ENCODE measurements at places on chromosomes 6 and 20. TPM values are rescaled to one million over a fixed set of nuclear protein-coding genes. Genes with fewer than 3 reads are reported as not detected.

GRCh38 chr20:33229843-33230242 lies 6.0 kb upstream of the BPIFA1 start:
- peak; percentile 12 for DNase-seq

GRCh38 chr6:42012501-42013133 lies 37.7 kb upstream of the TAF8 start:
- DNase-seq: no peak

DNA sequence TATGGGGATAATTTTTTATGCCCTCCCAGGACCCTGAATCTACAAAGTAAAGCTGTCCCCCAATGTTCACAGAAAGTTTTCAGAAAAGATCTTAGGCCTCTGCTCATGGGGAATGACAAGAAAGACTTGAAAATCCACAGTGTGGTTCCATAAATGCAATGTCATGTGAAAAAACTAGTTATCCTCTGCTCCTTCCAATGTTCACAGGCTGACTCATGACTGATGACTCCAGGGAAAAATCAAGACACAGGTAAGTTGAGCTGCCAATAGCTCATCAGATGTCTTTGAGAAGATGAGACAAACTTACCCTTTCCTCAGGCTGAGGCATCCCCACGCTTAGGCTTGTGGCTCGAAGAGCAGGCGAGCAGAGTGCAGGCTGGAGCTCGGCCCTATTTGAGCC lies 14.8 kb upstream of the BCLAF1 start:
- no peak for DNase-seq

DNA sequence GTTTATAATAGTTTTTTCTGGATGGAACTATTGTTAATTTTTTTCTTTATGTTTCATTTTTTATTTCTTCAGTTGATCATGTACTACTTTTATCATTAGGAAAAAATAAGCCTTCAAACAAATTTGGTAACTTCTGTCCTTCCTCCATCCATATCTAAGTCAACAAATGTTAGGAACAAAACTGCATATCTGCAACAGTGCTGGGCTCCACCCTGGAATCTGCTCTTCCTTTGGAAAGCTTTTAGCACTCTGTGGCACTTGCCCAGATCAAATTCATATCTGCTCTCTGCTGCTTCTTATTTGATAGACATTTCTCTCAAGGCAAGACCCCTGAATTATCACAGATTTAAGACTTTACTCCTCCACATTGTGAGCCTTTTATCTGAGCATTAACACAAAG lies 24.3 kb upstream of the GPR63 start:
- no peak for DNase-seq

DNA sequence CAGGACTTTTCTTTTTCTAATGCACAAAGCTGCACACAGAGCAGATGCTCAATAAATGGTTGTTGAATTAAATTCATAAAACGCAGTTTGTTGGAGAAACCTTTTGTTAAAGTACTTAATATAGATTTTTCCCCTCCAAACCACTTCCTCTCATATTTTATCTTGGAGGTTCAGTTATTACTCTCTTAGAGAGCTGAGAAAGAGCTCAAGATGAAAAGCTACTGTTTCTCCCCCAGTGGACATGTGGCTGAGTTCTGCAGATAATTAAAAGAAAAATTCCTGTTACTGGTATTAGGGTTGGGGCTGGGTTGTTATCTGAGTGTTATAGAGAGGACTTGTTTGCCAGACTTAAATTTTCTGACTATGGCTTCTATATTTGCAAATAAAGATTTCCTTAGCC lies 294.0 kb downstream of the TBC1D7 start:
- DNase-seq: no peak

DNA sequence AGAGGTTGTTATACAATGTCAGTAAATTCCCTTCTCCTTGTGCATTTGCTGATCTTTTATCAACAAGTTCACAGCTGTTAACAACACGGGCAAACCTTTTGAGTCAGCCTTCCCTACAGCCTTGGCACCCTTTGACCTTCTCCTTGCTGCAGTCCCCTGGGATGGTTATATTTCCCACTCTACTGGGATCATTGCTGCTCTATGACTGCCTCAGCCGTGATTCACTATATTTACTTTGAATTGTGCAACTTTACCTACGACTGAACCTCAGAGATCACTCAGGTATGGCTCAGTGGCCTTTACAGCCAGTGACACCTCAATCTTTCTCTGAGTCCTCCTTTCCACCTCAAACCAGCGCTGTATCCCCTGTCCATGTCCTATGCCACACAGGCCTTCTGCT lies 1293.3 kb downstream of the EPHA7 start:
- no peak for DNase-seq

The SPTLC3 gene
- 0.15 TPM for total RNA-seq

DNA sequence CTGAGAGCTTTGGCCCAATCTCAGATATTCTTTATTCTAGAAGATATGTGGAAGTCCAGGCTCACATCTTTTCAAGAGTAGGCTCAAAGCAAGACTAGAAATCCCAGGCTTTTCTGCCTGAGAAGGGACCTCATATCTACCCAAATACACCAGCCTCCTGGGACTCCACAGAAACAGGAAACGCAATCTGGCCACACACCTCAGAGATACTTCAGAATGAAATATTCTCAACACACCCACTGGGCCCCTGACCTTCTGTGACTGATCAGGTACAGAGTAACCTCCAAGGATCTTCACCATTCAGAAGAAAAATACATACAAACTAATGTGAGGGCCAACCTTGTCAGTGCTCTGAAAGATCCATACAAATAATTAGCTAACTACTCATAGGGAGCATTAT lies 183.2 kb downstream of the HIVEP2 start:
- DNase-seq: no peak

- peak; percentile 87 for DNase-seq
These were observed at the start of gene ZBTB12 for GRCh38 chr6:31901953-31902643. Gene ZBTB12 (minus strand): TSS chr6:31902086. CDS start chr6:31901305, 781 bp downstream.

DNA sequence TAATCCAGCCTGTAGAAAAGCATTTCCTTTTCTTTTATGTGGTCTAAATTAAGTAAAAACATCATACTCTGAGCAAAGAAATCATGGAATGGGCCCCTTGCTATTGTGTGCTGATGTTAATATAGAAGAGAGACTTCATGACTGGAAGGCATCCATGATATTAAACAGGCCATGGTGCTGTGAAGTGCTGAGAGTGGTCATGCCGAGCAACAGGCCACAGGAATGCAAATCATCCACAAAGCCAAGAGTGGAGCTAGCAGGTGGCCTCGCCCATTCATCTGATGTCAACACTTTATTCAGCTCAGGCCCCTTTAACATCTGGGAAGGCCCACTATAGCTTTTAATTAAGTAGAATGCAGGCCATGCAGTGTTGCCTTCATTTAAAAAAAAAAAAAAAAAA lies 115.2 kb upstream of the HMGCLL1 start:
- DNase-seq: no peak

- DNase-seq: no peak
These were observed 190.3 kb upstream of the TAB2 start for GRCh38 chr6:149127212-149127611.

- no peak for DNase-seq
These were observed 12.5 kb upstream of the R3HDML start for GRCh38 chr20:44324343-44324742.

The TENT5A gene
- 0.72 TPM for total RNA-seq

- no peak for DNase-seq
These were observed 157.3 kb upstream of the STMND1 start for GRCh38 chr6:16944596-16944995.

The SMAP1 gene
- total RNA-seq: 15.8 TPM

DNA sequence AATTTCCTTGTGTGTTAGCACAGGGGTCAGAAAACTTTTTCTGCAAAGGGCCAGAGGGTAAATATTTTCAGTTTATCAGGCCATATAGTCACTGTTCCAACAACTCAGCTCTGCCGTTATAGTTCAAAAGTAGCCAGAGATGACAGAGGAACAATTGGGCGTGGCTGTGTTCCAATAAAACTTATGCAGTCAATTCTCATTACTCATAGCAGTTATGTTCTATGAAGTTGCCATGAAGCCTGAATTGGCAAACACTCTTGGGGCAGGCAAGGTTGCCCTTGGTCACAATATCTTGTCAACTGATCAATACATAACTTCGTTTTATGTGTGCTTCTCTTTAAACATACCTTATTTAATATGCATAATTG lies 304.2 kb downstream of the TFAP2C start:
- DNase-seq: no peak

- no peak for DNase-seq
These were observed 10.4 kb upstream of the NTSR1 start for GRCh38 chr20:62698231-62698630.

- no peak for DNase-seq
These were observed 43.5 kb downstream of the PANK2 start for GRCh38 chr20:3932681-3933080.

DNA sequence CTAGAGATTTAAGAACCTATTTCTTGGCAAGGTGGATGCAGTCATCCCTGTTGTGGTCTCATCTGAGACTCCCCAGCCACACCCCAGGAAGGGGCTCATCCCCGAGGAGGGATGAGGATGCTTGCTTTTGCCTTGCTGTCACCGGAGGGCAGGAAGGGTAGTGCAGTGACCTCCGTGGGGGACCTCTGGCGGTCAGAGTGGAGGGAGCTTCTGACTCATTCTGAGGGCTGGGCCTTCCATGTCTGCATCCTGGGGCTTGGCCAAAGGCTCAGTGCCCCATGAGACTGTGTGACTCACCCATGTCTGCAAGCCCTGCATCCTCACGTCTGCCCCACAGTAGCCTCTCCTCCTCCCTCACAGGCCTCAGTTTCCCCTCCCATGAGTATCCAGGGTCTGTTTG lies 38.7 kb downstream of the UQCC2 start:
- DNase-seq: no peak

GRCh38 chr6:7910298-7910653 lies 312 bp downstream of the TXNDC5 start:
- peak; percentile 30 for DNase-seq

The GABRR2 gene
- not detected for total RNA-seq

GRCh38 chr20:36368869-36369268 lies 62.7 kb downstream of the DLGAP4 start:
- no peak for DNase-seq

The PPIL4 gene
- 25.8 TPM for total RNA-seq

The SLC16A10 gene
- 8.1 TPM for total RNA-seq

- DNase-seq: no peak
These were observed 122.2 kb downstream of the COL19A1 start for GRCh38 chr6:69988458-69989126.

DNA sequence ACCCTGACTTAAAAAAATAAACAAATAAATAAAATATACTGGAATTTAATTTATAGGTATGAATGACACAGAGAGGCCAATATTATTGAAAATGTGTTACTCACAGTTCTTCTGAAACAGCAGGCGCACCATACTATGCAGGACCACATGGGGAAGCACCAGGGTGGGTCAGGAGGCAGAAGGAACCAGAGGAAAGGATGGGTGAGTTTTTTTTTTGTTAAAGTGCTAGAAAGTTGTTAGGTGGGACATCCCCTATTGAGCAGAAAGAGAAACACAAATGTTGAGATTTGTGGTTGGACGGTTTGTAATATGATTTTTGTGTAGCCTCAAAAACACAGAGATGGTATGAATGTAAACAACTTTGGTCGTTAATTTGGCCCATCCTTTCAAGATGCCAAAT lies 26.0 kb downstream of the PTPRA start:
- peak; percentile 75 for DNase-seq

- DNase-seq: no peak
These were observed 54.5 kb upstream of the ARMC2 start for GRCh38 chr6:108793516-108794251.

GRCh38 chr6:54053881-54054391 lies 57.3 kb upstream of the MLIP start:
- no peak for DNase-seq

DNA sequence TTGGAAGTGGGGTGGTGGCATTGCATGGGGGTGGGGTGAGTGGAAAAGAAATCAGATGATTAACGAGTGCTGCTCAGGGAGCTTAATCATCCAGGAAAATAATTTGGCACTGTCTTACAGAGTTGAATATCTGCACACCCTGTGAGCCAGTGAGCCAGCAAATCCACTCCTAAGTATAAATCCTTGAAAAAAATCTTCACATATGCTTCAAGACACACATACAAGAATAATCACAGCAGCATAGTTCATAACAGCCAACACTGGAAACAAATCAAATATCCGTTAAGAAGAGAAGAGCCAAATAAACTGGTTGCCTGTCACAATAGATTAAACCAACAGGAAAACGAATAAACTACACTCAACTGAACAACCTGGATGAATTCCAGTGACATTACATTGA lies 62.8 kb downstream of the SAMD3 start:
- DNase-seq: no peak

GRCh38 chr6:98274691-98275090 lies 559.7 kb upstream of the POU3F2 start:
- no peak for DNase-seq

DNA sequence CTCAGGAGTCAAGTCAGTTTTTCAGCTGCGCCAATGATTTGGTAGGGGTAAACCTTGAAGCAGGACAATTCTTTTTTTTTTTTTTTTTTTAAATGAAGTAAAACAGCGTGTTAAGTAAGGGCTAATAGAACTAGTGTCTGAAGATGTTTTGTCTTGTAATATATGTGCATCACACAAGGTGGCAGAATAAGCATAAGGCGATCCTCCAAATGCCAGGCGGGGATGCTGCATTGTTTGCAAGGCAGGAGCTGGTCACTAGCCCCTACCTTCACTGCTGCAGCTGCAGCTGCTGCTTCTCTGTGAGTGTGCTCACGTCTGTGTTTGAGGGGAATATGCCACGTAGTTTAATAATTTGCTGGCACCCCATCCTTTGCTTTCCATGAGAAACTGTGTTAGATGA lies 272.7 kb upstream of the MAP3K7 start:
- DNase-seq: no peak

The CDC5L gene
- total RNA-seq: 17.9 TPM

DNA sequence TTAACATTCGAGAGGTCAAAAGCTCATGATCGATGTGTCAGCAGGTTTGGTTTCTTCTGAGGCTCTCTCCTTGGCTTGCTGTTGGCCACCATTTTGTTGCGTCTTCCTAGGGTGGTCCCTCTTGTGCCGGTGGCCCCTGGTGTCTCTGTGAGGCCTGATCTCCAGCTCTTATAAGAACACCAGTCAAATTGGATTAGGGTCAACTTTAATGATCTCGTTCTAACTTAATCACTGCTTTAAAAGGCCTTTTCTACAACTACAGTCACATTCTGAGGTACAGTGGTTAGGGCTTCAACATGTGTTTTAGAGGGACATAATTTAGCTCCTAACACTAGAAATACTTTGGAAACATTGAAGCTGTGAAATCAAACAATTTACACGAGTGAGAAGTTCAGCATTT lies 240.8 kb upstream of the KCNQ5 start:
- no peak for DNase-seq

The HCK gene
- not detected for total RNA-seq

The MAFB gene
- total RNA-seq: not detected

Data from activated naive CD4-positive, alpha-beta T cell treated with anti-CD3 and anti-CD28 coated beads for 36 hours (primary cell).